Activated effector memory CD4-positive, alpha-beta T cell treated with anti-CD3 and anti-CD28 coated beads, Interleukin-2, amount 50 U/mL, for 16 hours (primary cell): ENCODE measurements at places on chromosomes 2 and 18.

DNA sequence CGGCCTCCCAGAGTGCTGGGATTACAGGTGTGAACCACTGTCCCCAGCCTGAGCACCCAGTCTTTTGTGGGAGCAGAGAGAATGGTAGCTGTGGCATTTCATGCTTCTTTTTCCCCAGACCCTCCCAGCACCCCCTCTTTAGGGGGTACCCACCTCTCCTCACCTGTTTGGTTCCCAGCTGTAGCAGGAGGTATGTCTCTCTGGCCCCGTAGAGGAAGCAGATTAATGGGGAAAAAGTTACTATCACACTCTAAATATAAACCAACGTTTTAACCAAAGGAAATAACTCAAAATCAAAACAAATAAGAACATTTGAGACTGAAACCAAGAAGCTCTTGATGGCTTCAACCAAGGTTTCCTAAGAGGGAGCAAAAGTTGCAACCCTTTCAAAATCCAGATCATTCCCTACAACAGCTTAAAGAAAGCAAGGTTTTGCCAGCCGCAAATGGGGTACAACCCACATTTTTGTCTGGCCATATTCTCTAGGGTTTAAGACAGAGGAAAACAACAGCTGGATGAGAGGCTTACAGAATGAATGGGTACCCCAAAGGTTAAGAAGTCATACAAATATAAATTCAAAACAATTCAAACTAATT is 8.0 kb downstream of the RNF125 start:
- no peak for DNase-seq

DNA sequence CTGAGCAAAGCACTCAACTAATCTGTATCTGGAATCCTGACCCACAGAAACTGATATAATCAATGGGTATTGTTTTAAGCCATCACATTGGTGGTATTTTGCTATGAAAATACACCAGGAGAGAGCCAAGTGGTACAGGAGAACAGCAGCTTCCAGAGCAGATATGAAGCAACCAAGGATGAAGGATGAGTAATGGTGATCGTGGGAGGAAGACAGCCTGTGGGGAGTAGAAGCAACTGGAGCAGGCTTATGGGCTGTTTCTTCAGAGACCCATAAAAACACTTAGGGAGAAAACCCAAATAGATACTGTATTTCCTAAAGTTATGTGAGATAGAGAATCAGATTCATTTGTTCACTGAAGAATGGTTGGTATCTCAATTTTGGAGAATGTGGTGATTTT is 330.8 kb downstream of the NUP35 start:
- no peak for DNase-seq

DNA sequence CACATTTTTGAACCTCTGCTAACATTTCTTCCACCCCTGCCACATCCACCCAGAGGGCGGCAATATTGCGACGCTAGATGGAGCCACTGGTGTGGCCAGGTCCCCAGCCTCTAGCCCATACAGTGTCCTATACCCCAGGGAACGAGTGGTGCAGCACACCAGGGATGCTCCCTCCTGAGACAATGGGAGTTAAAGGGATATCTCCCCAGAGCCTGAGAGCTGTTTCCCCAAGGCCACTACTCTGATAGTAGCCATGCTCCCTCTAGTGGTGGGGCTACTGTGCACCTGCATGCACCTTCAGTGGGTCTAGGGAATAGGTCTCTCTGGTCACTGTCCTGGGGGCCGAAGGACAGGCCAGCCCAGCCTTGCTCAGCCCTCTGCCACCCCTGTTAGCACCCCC is 336.4 kb upstream of the FSHR start:
- no peak for DNase-seq

DNA sequence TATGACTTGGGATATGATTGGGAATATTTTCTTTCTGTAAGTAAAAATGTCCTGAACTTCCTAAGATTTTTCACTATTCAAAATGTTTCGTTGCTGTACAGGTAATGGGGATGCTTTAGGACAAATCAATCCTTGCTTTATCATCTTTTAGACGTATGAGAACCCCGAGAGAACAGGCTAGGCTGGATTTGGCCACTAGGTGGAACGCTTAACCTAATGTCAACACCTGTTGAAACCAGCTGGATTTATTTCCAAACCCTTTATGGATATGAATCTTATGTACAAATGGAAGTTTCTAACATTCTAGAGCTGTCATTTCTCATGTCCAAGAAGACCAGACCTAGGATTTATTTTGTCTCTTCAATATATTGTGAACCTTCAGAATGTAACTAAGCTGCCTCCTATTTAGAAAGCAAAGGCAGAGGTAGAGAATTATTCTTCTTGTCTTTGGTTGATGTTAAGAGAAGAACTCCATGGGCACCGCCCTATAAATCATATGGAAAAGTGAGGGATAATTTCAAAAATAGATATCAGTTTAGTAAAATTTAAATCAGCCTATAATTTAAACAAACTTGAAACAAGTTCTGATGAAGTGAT is 96.7 kb downstream of the PMAIP1 start:
- no peak for DNase-seq

- DNase-seq = no peak
Observed at GRCh38 chr18:54769526-54770464, 58.5 kb upstream of the RAB27B start.

- DNase-seq = no peak
Observed at GRCh38 chr18:9521770-9522169, 46.5 kb downstream of the RALBP1 start.

- DNase-seq = no peak
Observed at GRCh38 chr2:176747928-176748327, 464.7 kb upstream of the HNRNPA3 start.

- DNase-seq = no peak
Observed at GRCh38 chr18:39519741-39520140, 1954.1 kb upstream of the CELF4 start.

DNA sequence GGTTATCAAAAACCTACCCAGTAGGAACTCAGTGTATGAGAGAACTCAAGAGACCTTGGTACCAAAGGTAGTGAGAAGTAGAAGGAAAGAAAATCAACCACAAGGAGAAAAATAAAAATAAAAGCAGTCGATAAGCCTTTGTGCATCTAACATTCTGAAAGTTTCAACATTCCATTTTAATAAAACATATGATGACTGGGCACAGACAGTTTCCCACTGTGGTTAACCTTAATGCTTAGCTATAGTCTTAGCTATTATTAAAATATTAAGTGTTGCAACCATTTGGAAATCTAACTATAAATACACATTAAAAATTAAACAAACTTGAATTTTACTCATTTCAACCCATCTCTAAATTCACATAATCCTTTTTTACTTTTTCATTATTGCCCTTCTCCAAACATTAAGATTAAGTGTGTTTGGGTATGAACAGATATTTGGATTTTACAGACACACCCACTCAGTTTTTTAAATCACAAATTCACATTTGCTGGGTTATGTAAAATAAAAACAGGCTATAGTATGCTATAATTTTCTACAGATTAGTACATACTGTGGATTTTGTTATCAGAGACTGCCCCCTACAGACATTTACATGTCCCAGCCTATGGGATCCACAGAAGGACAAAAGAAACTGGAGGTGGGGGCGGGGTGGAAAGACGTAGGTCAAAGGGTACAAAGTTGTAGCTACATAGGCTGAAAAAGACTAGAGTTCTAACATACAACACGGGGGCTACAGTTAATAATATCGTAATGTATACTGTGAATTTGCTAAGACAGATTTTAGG is 32.8 kb downstream of the SRBD1 start:
- no peak for DNase-seq

DNA sequence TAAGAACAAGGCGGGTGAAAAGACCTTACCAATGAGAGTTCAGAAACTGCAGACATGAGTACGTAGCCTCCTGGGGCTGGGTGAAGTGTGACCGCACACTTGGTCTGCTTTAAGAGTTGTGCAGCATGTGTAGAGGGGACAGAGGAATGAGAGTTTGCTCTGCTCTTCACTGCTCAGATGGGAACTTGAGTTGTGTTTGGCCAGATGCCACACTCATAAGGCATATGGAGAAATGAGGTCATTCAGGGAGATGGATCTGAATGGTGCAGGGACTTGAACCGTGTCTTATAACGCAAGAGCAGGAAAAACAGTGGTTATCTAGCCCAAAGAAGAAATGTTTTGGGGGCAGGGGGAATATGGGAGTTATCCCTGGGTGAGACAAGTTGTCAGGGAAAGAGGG is 273.8 kb upstream of the LYPD1 start:
- DNase-seq = no peak

DNA sequence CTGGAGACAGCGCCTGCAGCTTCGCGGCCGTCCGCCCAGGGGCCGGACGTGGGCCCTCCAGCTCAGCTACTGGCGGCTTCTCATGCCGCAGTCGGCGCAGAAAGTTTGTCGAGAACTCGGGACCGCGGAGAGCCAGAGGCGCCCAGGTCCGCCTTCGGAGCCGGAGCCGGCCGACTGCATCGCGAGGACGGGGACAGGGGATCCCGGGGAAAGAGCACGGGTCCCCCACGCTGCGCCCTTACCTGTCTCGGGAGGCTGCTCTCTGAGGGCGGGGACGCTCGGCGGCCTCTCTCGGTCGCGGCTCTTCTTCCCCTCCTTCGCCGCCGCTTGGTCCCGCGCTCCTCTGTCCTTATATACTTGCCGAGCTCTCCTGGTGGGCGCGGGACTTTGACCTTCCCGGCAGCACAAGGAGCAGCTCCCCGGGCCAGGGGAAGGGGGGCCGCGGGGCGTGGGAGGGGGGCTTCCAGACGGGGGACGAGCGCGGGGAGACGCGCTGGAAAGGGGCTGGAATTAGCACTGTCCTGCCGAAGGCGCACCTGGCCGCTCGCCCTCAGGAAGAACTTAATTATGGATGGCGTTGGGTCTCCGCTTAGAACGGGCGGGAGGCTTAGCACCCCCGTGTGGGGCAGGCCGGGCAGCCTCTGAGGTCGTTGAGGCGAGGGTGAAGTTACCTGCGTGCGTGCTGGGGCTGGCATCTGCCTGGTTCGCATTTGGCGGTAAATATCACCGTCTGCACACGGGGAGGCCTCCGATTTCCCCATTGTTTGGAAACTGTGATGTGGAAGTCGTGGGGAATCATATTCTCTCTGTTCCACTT is at the start of gene POMC:
TSS of gene POMC (minus strand) at position 325 of the 817 bp plus-strand sequence. CDS start 3,808 bp downstream, outside the sequence.
- peak; percentile 69 for DNase-seq

DNA sequence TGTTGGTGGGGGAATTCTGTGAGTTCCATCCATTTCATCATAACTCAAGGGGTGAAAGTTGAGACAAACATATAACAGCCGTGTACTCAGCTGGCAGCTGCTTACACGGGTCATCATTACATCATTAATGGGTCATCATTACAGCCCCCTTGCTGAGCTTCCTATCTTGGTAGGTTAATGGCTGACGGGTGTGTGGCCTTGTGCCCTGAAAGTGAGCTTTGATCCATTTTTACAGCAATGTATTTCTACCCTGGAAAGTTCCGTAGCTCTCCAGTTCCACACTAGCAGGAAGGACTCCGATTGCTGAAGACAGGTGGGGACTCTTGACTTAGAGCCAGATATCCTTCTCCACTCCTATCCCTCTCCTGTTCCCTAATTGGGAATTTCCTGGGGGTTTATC is 105.2 kb upstream of the DLX2 start:
- no peak for DNase-seq

DNA sequence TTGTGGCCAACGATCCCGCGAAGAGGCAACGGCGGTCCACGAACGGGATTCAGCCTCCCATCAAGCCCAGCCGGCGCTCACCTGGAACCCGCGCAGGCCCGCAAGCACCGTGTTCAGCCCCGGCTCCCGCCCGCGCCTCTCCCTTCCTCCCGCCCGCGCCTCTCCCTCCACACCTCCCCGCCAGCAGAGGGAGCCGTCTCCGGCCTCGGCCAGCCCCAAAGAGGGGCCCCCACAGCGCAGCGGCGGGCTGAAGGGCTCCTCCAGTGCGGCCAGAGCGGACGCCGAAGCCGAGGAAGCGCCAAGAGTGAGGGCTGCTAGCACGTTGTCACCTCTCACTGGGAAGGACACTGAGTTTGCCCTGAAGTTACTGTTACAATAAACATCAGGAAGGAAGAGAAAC is 55.3 kb upstream of the LAPTM4A start:
- DNase-seq = no peak

DNA sequence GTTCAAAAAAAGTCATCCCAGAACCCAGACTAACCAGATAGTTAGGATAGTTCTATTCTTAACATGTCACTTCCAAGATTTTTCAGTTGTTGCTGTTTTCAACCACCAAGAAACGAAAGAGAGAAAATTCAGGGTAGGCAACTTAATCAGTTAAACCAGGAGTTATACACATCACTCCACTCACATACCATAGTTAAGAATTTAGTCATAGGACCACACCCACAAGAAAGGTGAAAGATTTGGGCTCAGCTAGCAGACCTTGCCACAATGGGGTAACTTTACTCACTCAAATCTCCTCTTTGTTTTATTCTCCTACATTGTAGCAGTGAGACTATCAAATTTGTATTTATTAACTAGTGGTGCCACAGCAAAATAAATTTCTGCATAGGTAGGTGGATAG is 473.6 kb downstream of the NUP35 start:
- DNase-seq = no peak

DNA sequence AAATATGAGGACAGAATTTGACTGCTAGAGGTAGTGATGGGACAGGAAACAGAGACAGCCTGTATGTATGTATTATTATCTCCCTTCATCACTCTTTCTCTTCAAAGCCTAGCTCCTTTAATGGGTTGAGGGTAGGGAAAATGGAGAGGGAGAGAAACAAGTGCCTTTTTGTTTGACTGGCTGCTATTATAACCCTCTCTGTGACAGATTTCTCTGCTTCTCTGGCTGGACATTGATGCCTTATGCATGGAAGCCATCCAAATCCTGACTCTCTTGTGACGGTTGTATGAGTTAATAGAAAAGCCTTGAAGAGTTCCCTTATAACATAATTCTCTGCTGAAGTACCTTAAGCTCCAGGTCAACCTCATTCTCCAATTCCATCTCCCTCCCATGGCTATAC is 118.5 kb upstream of the COL5A2 start:
- DNase-seq = no peak

DNA sequence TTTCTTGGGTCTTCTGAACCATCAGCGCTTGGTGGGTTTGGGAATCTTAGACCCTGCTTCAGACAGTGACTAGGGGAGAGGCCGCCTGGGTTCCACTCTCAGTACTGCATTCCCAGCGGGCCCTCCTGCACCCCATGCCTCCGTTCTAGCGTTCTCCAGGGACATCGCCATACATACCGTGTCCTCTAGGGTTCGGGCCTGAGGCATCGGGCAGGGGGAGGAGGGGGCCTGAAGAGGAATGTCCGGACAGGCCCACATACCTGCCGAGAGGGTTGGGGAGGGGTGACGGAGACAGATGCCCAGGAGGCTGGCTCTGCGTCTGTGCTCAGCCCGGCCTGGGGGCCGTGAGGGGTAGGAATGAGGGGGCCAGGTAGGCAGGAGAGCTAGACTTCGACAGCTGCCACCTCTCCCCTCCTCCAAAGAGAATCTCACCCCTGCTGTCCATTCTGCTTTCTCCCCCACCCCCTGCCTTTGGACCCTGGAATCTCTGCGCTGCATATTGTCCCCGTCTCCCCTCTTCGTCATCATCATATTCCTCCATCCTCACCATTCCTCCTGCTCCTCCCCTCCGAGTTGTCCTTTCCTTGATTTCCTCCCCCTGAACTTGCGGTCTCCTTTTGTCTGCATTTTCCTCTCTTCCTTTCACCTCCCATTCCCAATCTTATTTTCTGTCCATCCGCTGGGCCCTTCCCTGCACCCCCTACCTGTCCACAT is 7.8 kb upstream of the WNT10A start:
- no peak for DNase-seq

- DNase-seq = no peak
Observed at GRCh38 chr2:100218552-100218951, 76.2 kb upstream of the AFF3 start.

GRCh38 chr2:236165842-236166795 is 2.1 kb downstream of the GBX2 start:
- DNase-seq = no peak
